ENCODE measurements at places on chromosomes 5 and 9.

GRCh38 chr5:39765366-39765765 lies 340.6 kb upstream of the DAB2 start:
- DNase-seq = no peak

GRCh38 chr5:9467199-9468059 lies 78.4 kb downstream of the SEMA5A start:
- DNase-seq = no peak

DNA sequence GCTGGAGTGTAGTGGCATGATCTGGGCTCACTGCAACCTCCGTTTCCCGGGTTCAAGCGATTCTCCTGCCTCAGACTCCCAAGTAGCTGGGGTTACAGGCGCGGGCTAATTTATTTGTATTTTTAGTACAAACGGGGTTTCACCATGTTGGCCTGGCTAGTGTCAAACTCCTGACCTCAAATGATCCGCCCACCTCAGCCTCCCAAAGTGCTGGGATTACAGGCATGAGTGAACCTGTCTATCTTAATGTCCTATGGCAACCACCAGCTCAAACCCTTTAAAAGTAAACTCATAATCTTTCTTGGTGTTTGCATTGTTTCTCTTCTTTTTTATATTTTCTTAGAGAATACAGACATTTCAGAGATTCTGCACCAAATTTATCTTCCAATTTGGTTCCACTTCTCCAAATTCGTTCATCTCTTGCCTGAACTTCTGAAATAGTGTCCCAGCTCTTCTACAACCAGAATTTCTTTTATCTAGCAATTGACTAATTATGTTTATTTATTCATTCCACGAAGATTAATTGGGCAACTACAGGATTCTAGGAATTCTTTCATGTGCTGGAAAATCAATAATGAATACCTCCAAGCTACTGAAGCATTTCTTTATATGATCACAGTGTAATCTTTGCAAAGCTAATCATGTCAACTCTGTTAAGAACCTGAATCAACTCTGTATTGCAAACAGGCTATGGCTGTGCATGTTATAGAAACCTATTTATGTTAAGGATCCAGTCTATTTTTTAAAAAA lies 60.0 kb upstream of the TYRP1 start:
- no peak for DNase-seq

DNA sequence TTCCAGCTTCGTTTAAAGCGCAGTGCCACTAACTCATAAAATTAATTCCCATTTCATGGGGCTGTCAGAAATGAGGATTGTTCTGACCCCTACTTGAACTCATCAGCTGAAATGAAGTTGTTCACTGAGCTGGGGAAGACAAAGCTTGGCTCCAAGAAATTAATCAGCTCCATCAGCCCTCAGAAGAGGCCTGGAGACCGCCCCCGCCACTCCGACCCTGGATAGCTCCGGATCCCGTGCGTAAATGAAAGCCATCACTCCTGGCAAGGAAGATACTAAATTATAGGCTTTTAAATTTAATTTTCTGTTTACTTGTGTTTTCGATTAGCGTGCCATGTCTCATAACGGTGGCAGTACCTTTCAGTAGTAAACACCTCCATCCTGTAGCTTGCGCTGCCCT lies 142.8 kb upstream of the IRX2 start:
- no peak for DNase-seq

DNA sequence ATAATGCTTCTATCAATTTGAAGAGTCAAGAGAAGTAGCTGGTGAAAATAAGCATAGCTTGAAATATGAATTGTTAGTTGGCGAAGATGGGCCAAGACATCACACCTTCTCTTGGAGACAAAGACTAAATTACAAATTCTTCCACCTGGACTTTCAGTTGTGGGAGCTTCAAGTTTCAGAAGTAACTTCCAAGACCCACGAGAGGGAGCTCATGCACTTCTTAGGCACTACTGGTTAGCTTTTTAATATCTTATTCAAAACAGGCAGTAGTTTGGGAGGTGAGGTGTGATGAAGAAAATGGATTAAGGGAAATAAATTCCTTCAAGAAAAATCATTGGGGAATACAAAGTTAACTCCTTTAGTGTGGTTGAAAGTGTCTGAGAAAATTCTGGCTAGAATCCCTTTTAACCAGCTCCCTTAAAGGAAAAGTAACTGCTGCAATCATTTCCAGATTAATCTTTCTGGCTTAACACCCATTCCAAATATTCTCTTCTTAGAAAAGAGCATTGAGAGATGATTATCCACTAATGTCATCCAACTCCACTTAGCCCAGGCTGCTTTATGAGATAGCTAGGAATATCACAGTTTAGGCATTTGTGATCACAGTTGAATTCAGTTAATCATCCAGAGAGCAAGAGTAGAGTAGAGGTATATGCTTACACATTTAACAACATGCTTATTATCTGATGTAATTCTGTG lies 139.5 kb upstream of the DMRTA1 start:
- no peak for DNase-seq

DNA sequence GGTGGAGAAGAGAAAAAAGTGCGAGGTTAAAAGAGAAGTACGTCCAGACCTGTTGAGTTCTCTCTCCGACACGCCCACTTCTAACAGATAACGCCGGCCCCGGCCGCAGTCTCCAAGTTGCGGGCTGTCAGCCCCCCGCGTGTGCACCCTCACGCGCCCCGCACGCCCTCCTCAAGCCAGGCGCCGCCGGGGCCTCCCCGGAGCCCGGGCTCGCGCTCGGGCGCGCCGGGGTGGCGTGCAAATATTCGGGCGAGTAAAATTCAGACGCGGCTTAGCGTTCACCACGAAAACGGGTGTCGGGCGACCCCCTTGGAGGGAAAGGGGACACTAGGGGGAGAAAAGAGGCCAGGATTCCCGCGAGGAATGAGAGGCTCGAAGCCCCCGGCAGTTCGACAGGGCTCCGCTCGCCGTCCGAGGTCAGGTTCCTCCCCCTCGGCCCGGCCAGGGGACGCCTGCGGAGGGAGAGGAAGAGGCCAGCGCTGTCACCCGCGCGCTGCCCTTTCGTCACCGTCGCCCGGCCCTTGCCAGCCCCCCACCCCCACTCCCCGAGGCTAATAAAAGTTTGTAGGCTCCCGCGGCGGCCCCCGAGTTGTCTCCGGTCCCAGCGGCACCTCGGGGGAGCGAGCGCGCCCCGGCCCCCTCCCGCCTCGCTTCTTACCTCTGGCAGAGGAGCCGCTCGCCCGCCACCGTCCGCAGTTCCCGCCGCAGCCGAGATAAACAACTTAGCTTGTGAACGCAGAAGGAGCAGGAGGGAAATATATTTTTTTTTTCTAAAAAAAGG lies 743 bp downstream of the NR3C1 start:
- peak; percentile 37 for DNase-seq

- DNase-seq = no peak
These were observed 31.0 kb upstream of the SHISAL2B start for GRCh38 chr5:64659289-64659688.

DNA sequence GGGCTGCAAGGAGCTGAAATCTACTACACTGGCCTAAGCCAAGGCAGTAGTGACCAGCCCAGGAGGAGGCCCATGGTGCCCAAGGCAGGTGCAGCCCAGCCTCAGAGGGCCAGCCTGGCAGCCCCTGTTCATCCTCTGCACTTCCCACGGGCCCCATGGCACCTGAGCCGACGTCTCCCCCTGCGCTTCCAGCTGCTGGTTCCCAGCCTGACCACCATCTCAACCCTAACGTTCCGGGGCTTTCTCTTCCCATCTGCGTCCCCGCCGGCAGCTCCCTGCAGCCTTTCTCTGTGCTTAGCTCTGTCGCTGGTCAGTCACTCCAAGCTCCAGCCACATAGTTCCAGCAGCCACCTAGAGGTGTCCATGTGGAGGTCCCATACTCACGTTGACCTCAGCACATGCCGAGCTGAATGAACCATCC lies 105.5 kb upstream of the LMX1B start:
- no peak for DNase-seq

DNA sequence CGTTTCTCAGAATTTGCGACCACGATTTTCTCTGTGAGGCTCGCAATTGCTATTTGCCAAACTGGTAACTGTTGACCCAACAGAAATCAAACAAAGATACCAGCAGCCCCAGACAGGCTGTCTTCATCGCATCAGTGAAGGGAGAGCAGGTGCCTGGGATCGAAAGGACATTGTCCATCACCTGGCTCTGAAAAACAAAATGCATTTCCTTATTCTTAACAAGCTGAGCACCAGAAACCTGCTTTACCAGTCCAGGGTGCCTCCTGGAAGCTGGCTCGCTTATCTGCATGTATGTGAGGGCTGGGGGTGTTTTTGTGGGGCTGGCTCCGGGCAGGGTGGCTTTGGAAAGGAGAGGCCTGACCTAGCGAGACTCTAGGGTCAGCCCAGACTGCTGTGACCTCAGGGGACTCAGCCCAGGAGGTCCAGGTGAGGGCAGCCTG lies 24.7 kb downstream of the WWC1 start:
- DNase-seq = no peak

GRCh38 chr5:150500328-150500841 lies 7.5 kb upstream of the NDST1 start:
- DNase-seq = no peak

DNA sequence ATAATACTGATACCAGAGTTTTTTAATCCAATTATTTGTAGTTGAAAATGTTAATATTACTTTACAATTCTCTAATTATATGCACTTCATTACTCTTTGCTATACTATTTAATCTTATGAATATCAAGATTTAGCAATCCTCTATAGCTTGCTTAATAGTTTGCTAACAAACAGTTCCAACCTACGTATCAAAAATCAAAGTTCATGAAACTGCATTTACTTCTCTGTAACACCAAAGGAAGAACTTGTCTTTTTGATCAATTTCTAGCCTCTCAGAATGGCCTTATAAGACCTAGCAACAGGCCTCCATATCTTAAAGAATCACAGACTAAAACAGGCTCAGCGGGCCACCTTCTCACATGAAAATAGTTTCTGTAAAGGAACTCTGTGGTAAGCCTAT lies 68.9 kb downstream of the ADAMTS6 start:
- no peak for DNase-seq

- no peak for DNase-seq
These were observed 23.1 kb downstream of the TRIM7 start for GRCh38 chr5:181181650-181182565.

- peak; percentile 55 for DNase-seq
These were observed 11.1 kb downstream of the EXD3 start for GRCh38 chr9:137411645-137412380.

DNA sequence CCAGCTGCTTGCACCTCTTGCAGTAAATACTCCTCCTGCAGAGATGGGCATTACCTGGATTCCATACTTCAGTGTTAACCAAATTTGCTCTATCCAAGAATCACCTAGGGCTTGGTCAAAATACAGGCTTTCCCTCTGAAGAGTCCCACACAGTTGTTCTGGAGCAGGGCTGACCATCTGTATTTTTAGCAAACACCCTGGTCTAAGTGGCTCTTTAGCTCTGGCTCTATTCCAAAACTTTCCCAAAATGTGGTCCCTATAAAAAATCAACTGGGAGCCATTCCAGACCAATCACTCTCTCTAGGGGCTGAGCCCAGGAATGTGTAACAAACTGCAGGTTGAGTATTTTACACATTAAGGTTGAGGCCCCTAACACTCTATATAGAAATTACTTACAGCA lies 153.7 kb downstream of the SPOCK1 start:
- no peak for DNase-seq

- no peak for DNase-seq
These were observed 169.8 kb upstream of the KCNN2 start for GRCh38 chr5:114192108-114192507.

- DNase-seq = no peak
These were observed 189.8 kb downstream of the ADAMTS12 start for GRCh38 chr5:33701951-33702350.

- DNase-seq = no peak
These were observed 89.0 kb downstream of the CAMK4 start for GRCh38 chr5:111313017-111313724.

- DNase-seq = no peak
These were observed 85.3 kb upstream of the ADRB2 start for GRCh38 chr5:148740966-148741742.

DNA sequence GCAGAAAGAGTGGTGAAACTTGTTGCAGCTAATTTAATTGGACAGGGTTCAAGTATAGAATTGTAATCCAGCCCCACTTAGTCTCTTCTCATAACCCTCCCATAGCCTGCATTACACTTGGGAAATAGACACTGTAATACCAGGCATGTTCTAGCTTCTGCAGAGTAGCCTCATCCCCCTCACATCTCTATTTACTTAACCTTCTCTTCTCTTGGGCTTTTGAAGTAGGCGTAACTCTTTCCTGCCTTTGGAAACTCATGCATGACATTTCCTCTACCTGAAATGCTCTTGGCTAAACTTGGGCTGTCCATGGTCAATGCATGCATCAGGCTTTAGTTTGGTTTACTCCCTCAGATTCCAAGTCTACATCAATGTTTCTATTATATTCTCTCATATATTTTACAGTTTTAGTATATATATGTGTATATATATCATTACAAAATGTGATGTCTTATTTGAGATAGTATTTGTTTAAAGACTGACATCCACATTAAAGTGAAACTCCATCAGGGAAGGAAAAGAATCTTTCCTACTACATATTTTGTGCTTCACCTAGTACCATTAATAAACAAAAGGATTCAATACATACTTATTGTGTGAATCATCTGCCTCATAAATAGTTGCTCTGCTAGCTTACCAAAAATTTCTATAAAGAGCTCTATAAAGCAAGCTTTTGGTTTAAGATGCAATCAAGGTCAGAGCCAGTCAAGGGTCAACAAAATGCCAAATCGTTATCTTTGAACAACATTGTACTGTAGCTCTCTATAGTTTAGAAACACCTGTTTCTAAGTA lies 1158.0 kb downstream of the MAT2B start:
- no peak for DNase-seq

GRCh38 chr5:139984816-139985215 lies 58.3 kb downstream of the NRG2 start:
- no peak for DNase-seq

DNA sequence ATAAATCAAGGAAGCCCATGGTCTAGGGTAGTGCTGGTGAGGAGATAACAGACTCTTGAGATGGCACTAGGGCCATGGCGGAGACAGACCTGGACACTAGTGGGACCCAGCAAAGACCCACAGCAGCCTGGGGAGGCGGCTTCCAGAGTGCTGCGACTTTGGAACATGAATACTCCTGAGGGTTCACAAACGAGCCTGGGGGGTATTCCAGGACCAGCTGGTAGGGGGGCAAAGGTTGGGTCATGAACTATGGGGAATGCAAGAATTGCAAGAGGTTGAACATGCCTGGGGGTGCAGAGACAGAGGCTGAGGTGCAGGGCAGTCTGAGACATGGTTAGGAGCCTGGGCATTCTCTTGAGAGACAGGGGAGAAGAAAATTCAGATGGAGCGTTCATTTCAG lies 43.8 kb upstream of the SPTLC1 start:
- DNase-seq = no peak

Data from omental fat pad (tissue), 4 donors.